ENCODE measurements at places on chromosomes 11 and 22. TPM values are rescaled to one million over a fixed set of nuclear protein-coding genes. Genes with fewer than 3 reads are reported as not detected.

GRCh38 chr22:47460861-47461260, 698.4 kb downstream of the TBC1D22A start:
- H3K4me3 ChIP-seq, result no peak overlapping the region
- no peaks in the 10 kb centered on the region for H3K27me3 ChIP-seq
- H3K36me3 ChIP-seq, result no peaks in the 10 kb centered on the region
- no peaks in the 10 kb centered on the region for H3K4me1 ChIP-seq

GRCh38 chr11:114236829-114237228, 59.4 kb upstream of the NNMT start:
- no peak overlapping the region for H3K27ac ChIP-seq
- H3K36me3 ChIP-seq, result no peaks in the 10 kb centered on the region
- no peak for DNase-seq
- H3K4me1 ChIP-seq, result no peaks in the 10 kb centered on the region
- no peak overlapping the region for H3K4me3 ChIP-seq
- no peaks in the 10 kb centered on the region for H3K27me3 ChIP-seq

GRCh38 chr11:2929531-2929949, 320 bp upstream of the PHLDA2 start:
- peaks cover 11% of the 10 kb centered on the region for H3K4me1 ChIP-seq
- H3K36me3 ChIP-seq, result no peaks in the 10 kb centered on the region
- DNase-seq, result peak; percentile 85
- H3K27me3 ChIP-seq, result no peaks in the 10 kb centered on the region

GRCh38 chr11:11620173-11620920, 1.5 kb downstream of the GALNT18 start:
- no peaks in the 10 kb centered on the region for H3K27me3 ChIP-seq
- no peaks in the 10 kb centered on the region for H3K36me3 ChIP-seq
- H3K4me1 ChIP-seq, result no peaks in the 10 kb centered on the region

GRCh38 chr11:2778630-2779498, 79.1 kb upstream of the KCNQ1OT1 start:
- peak; percentile 85 for DNase-seq
- H3K4me3 ChIP-seq, result no peak overlapping the region
- no peaks in the 10 kb centered on the region for H3K36me3 ChIP-seq
- no peaks in the 10 kb centered on the region for H3K27me3 ChIP-seq
- H3K4me1 ChIP-seq, result peaks cover 10% of the 10 kb centered on the region

DNA sequence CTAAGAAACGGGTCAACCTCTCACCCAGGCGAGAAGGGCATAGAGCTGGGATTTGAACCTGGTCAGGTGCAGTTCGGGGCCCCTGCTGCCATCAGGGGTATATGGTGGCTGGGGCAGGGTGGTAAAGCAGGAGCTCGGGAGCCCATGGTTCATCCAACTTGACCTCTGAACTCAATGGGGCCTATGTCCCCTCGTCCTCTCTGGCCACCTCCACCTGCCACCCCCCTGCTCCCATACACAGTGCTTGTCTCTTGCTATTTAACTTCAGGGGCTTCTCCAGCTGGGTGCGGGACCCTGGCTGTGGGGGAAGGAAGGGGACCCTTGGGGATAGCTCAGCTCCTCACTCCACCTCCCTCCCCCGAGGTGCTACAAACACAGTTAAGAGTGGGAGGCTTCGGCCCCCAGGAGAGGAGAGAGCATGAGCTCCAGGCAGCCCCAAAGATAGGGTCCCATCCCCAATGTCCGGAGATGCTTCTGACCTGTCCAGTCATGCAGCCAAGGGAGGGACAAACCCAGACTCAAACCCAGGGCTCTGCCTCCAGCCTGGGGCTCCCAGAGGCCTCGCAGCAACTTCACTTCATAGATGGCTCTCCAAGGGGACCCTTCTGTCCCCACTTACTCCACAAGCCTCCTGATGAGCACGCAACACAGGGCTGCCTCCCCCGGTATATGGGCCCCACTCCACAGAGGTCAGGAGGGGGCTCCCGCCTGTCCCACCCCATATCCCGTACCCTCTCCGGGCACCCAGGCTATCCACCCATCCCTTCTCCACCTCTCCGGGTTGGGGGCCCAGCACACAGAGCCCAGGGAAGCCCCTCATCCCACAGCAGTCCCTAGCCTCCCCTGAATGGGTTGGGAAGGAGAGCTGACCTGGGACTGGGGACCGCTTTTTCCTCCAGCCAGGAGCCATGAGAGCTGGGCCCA, 712 bp downstream of the IL2RB start:
- DNase-seq, result no peak
- no peak overlapping the region for H3K27ac ChIP-seq
- no peaks in the 10 kb centered on the region for H3K36me3 ChIP-seq
- H3K4me1 ChIP-seq, result no peaks in the 10 kb centered on the region
- H3K27me3 ChIP-seq, result no peaks in the 10 kb centered on the region

DNA sequence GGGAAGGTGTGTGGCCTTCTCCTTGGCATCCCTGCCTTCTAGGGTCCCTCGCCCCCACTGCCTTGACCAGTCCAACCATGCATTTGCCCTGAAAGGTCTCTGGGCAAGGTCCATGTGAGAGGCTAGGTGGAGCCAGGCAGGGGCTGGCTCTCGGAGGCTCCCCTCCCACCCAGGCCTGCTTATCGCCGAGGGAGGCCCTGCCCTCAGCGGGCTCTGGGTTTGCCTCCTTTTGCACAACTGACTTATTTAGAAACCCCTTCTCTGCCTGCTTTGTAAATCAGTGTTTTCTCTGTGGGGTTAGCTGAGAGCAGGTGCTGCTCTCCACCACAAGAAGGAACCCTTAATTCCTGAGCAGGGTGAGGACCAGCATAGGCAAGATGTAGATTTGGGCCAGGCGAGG, 47.7 kb downstream of the CD82 start:
- H3K27ac ChIP-seq, result no peak overlapping the region
- no peaks in the 10 kb centered on the region for H3K4me1 ChIP-seq
- no peak for DNase-seq
- H3K27me3 ChIP-seq, result no peaks in the 10 kb centered on the region
- H3K4me3 ChIP-seq, result no peak overlapping the region
- H3K36me3 ChIP-seq, result no peaks in the 10 kb centered on the region

- no peaks in the 10 kb centered on the region for H3K36me3 ChIP-seq
- H3K4me3 ChIP-seq, result no peak overlapping the region
- no peaks in the 10 kb centered on the region for H3K4me1 ChIP-seq
- no peak overlapping the region for H3K27ac ChIP-seq
- no peaks in the 10 kb centered on the region for H3K27me3 ChIP-seq
These were observed 36.3 kb downstream of the IGLL5 start for GRCh38 chr22:22923930-22924329.

DNA sequence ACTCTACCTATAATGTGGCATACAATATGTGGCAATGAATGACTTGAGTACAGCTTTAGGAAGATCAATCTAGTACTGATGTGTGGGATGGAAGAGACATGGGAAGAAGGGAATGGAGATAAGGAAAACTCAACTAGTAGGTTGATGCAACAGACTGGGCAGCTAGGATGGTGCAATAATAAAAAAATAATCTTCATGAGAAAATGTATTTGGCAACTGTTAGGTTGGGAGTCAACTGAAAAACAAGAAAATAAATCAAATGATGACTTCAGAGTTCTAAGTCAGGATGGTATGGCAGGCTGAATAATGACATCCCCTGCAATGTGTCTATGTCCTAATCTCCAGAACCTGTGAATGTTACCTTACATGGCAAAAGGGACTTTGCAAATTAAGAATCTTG, 236.8 kb upstream of the PITPNB start:
- H3K27me3 ChIP-seq, result no peaks in the 10 kb centered on the region
- no peak overlapping the region for H3K4me3 ChIP-seq
- no peak overlapping the region for H3K27ac ChIP-seq

- peaks cover 40% of the 10 kb centered on the region for H3K27me3 ChIP-seq
- H3K4me3 ChIP-seq, result no peak overlapping the region
- peaks cover 6% of the 10 kb centered on the region for H3K4me1 ChIP-seq
- H3K36me3 ChIP-seq, result no peaks in the 10 kb centered on the region
- H3K27ac ChIP-seq, result no peak overlapping the region
These were observed 3.0 kb downstream of the MN1 start for GRCh38 chr22:27798511-27799014.

DNA sequence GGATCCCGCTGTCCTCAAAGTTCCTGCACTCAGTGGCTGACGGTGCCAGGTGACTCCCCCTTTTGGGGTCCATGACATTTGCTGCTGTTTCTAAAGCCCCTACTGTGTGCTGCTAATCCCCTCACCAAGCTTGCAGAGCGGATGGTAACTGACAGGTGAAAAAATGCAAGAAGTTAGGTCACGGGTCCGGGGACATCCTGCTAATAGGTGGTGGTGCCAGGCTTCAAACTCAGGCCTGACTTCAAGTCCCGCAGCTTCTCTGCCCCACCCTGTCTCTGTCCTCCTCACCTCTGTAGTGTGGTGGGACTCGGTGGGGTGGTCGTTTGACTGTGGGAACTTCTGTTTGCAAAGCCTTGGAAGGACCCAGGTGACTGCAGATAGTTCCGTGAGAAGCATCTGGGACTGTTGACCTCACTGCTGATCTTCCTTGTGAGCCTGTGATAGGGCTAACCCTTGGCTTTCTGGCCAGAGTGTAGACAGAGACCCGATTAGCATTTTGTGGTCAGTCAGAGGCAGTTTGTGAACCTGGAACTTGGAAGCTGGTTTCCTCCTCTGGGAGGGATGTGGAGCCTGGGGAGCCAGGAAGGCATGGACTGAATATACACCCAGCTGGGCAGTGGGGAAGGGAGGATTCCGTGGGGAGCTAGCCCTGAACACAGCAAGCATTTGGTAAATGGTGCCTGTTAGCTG, 115.4 kb upstream of the OR4B1 start:
- peaks cover 4% of the 10 kb centered on the region for H3K4me1 ChIP-seq
- no peak overlapping the region for H3K4me3 ChIP-seq
- no peaks in the 10 kb centered on the region for H3K36me3 ChIP-seq
- no peaks in the 10 kb centered on the region for H3K27me3 ChIP-seq
- peak overlapping the region; percentile 37 for H3K27ac ChIP-seq

DNA sequence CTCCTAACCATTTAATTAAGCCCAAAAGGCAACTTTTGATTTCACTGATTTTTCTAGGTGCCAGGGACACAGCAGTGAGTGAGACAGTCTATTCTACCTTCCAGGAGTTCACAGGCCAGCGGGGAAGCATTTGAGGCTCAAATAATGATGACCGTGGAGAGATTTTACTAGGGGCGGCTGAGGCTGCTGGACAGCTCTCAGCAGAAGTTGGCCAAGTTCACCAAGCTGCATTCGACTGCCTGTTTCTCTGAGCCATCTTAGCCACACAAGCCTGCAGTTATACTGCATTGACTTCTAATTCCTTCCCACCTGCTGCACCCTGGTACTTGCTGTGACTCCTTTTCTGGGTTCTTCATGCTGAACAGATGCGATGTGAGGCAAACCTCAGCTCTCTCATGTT, 168.9 kb upstream of the TBCEL start:
- DNase-seq, result no peak
- H3K4me3 ChIP-seq, result no peak overlapping the region
- H3K36me3 ChIP-seq, result no peaks in the 10 kb centered on the region
- no peaks in the 10 kb centered on the region for H3K4me1 ChIP-seq
- no peak overlapping the region for H3K27ac ChIP-seq

The NUP50 gene
- total RNA-seq, result 71.9 TPM

The TMEM45B gene
- total RNA-seq, result 191 TPM

The ZC3H12C gene
- 9.2 TPM for total RNA-seq

The DLG2 gene
- total RNA-seq, result 1.4 TPM

Measured in colonic mucosa (tissue), 4 donors.